ENCODE measurements at places on chromosomes 1 and 21. TPM values are rescaled to one million over a fixed set of nuclear protein-coding genes. Genes with fewer than 3 reads are reported as not detected.

DNA sequence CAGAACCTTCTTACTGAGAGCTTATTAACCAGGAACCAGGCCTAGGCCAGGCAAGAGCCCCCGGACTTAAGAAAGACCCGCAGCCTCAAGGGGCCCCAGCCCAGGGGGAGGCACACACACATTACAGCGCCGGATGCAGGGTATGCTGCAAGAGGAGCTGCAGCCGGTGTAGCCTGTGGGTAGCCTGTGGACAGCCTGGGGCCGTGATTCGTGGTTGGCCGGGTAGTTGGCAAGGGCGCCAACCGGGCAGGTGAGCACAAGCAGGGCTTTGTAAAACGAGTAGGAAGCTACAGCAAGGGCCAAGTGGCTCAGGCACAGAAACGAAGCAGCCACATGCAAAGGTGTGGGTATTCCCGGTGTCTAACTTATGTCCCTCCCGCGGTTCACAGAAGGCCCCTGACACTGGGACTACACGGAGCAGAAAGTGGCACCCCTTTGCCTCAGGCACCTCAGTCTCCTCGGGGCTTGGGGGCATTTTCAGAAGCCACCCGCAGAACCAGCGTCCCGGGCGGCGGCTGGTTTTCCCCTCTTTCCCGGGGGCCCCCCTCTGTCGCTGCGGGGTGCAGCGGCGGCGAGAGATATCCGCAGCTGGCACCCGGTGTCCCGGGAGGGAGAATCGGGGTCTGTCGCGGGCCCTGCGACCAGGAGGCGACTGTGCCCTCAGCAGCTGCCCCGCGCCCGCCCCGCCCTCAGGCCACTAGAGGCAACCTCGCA is 40.8 kb downstream of the KIAA1614 start:
- DNase-seq, result no peak

LAPTM5 gene
- total RNA-seq, result not detected

DNA sequence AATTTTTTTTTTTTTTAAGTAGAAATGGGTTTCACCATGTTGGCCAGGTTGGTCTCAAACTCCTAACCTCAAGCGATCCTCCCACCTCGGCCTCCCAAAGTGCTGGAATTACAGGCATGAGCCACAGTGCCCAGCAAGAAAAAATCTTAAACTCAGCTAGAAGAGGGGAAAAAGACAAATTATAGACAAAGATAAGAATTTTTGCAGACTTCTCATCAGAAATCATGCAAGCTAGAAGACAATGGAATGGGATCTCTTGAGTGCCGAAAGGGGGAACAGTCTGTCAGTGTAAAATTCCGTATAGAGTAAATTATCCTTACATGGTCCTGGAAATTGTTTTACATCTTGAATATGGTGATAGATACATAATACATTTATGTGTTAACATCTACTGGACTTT is 294.4 kb downstream of the CAMTA1 start:
- no peak for DNase-seq

DNA sequence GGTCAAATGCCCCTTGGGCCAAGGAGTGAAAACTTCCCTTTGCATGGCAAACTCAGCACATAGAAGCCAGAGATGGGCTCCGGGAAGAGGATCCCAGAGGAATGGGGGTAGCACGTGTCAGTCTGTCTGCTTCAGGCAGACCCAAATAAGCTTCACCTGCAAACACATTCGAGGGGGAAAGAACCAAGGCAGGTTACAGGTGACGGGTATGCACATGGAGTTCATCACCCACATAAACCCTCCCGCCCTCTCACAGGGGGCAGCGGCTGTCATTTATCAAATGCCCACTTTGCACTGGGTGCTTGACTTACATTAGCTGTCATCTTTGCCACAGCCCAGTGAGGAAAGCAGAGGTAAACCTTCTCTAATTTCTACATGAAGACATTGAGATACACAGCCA is 73.0 kb upstream of the TLR5 start:
- no peak for DNase-seq

DNA sequence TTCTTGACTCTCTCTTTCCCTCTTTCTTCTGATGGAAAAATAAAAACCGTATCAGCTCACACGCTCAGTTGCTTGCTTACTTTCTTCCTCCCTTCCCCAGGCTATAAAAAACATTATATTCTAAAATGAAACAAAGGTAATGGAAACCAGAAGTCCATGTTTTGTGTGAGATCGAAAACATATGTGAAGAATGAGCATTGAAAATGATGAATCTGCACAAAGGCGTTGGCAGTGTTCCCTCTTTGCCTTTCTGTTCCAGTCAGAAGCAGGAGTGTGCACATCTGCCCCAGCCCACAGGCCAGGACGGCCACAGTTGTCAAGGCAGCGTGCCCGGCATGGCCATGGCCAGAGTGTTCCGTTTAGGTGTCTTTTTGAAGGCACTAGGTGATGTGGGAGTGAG is 185.3 kb upstream of the USP24 start:
- no peak for DNase-seq

DNA sequence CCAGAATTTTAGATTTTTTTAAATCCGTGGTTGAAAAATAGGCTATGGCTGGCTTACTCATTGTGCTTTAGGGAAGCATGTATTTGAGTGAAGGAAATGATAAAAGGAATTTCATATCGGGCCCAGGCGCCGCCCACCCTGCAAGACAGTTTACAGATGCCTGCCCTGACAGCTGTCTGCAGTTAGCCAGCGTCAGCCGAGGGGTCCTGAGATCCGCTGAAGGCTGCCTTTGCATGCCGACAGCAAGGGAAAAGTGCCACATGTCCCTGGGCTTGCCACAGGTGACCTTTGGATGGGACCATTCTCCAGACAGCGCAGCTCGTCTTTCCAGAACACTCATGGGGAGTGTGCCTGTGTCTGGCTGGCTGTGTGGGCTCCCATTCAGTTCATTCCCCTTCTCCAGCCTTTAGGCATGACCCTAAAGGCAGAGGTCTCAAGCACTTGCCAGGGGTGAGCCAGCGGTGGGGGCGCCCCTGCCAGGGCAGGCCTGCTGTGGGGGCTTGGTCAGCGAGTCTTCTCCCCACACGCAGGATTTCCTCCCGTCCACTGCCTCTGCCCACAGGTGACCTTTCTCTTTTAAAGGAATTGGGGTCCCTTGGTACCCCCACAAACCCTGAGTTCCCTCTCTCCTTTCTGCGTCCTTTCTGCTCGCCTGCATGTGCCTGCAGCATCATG is 46.1 kb upstream of the TRAPPC10 start:
- no peak for DNase-seq

- DNase-seq, result peak; percentile 96
Measured at GRCh38 chr1:26285366-26286063, 5.6 kb downstream of the SH3BGRL3 start.

DNA sequence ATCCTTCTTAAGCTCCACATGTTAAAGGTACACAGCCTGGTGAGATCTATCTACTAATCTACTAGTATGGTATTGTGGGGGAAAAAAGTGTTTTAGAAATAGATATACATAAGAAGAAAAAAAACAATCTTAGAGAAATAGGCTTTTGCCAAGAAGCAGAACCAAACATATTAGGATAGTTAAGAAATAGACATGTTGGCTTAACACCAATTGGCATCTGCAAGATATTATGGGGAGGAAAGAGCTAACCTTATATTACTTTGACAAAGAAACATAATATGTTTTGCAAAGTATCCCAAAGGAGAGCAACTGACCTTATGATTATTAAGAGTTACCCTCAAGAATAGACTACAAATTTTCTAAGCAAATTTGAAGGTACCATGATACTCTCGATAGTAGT is 202.9 kb downstream of the BRINP3 start:
- no peak for DNase-seq

- DNase-seq, result no peak
Measured at GRCh38 chr1:93029317-93029716, 49.8 kb upstream of the MTF2 start.

DNA sequence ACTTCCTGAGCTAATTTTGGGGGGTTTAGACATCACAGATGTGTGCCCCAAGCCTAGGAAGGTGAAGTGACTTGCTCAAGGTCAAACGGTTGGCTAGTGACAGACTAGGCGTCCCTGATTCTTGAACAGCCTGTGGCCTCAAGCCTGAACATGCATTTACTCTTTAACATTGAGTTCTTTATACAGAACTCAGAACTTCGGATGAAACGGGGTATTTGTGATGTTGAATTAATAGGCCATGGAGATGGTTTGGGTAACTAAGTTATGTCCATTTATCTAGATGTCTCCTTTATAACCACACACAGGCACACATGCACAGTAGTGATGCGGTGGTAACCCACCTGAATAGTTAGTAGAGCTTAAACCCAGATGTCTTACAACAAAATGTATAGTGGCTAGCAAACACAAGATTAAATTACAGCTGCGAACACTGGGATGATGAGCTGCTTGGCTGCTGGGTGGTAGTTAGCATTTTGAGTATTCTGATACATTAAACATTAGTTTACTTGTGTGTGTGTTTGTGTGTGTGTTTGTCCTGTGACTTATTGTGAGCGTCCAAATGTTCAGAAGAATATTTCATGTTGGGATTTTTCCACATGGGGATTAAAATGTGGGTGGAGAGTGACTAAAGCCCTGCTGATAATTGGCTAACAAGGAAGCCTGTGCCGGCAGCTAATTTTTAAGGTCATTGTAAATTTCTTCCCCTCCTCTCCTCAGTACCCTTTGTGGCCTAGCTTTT is 2.3 kb downstream of the ATP1A1 start:
- no peak for DNase-seq

DNA sequence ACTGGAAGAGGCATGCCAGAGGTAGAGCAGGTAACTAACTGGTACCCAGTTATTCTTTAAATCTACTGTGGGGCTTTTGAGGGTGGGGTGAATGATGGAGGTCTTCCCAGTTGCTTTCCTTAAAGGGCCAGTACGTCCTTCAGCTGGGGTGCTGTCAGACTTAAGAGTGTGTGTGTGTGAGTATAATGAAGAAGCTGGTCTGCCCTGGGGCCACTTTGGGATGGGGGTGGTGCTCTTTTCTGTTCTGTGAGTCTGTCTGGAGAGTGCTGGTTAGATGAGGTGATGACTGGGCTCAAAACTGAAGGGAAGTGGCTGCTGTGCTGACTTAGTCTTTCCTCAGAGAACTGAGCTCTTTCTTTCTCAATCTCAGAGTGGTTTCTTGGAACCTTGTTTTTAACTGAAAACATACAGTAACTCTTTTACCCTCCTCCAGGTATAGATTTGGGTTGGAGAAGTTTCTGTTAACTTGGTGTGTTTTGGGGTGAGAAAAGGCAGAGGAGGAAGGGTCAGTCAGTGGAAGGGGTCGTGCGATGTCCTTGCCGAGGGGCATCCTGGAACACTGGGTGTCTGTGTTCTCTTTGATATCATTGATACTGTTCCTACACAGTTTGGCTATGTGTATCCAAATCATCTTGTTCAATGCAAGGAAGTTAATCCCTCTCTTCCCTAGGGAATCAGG is 746 bp downstream of the MACF1 start:
- DNase-seq, result no peak

DNAJC6 gene
- total RNA-seq, result 14.0 TPM

- DNase-seq, result no peak
Measured at GRCh38 chr1:25844536-25845337, 14.5 kb downstream of the AUNIP start.

ZBED6 gene
- total RNA-seq, result 24.2 TPM

- peak; percentile 60 for DNase-seq
Measured at GRCh38 chr1:155320252-155320651, 442 bp upstream of the RUSC1 start.

GRCh38 chr1:107551456-107551855 is 410.6 kb downstream of the NTNG1 start:
- no peak for DNase-seq

GRCh38 chr1:177794376-177794991 is 175.4 kb downstream of the SEC16B start:
- peak; percentile 47 for DNase-seq

CAPN8 gene
- total RNA-seq, result 0.44 TPM

Measured in endodermal cell (in vitro differentiated cells).